ENCODE measurements at places on chromosomes 7 and 10.

GRCh38 chr10:32308027-32308603, 38.8 kb downstream of the EPC1 start:
- no peak for DNase-seq

- no peak for DNase-seq
Measured at GRCh38 chr10:75803816-75804552, 372.6 kb downstream of the LRMDA start.

DNA sequence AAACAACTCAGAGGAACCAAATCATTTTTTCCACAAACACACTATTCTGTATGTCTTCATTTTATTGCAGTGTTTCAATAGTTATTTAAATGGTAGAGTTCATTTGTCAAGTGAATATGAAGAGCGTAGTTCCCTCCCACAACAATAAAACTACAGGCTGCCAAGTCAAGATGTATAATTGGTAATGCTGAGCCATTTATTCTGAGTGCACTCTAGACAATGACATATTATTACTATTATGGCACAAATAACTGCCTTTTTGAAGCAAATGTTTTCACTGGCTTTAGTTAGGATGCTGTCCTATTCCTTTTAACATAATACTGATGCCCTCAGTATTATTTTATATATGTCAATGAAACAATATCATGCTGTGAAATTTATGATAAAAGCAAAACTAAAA, 102.7 kb upstream of the PCDH15 start:
- DNase-seq: no peak

GRCh38 chr7:91973639-91974038, 33.0 kb downstream of the AKAP9 start:
- no peak for DNase-seq

GRCh38 chr10:123391275-123392028, 237.2 kb downstream of the BUB3 start:
- DNase-seq: no peak

GRCh38 chr10:86149257-86149656, 217.3 kb downstream of the GRID1 start:
- DNase-seq: no peak

GRCh38 chr7:157204134-157204533, 65.4 kb downstream of the UBE3C start:
- DNase-seq: no peak

DNA sequence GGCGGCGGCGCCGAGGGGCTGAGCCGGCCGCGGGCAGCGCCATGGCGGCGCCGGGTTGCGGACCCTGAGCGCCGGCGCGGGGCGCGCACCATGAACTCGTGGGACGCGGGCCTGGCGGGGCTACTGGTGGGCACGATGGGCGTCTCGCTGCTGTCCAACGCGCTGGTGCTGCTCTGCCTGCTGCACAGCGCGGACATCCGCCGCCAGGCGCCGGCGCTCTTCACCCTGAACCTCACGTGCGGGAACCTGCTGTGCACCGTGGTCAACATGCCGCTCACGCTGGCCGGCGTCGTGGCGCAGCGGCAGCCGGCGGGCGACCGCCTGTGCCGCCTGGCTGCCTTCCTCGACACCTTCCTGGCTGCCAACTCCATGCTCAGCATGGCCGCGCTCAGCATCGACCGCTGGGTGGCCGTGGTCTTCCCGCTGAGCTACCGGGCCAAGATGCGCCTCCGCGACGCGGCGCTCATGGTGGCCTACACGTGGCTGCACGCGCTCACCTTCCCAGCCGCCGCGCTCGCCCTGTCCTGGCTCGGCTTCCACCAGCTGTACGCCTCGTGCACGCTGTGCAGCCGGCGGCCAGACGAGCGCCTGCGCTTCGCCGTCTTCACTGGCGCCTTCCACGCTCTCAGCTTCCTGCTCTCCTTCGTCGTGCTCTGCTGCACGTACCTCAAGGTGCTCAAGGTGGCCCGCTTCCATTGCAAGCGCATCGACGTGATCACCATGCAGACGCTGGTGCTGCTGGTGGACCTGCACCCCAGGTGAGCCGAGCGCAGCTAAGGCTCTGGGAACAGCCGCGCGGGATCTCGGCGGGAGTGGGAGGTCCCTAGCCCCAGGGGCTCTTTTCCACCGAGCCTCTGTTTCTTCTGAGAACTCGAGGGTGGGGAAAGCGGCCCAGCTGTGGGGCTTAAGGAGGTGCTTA, at the start of gene GPR26:
GPR26 (plus strand) TSS at position 38 of the 919 bp plus-strand sequence; CDS start at position 91, 53 bp downstream.
- DNase-seq: no peak

DNA sequence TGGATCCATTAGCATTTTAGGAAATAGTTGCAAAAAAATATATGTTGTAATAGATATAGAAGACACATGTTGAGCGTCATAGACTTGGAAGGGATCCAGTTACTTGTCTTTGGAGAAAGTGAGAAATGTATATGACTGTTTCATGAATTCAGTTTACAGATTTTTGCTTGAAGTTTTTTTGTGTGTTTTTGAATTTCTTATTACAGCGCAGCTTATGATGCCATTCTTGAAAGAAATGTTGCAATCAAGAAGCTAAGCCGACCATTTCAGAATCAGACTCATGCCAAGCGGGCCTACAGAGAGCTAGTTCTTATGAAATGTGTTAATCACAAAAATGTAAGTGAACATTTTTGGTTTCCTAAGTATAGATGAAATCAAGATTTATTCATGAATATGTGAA, 98.2 kb downstream of the MAPK8 start:
- no peak for DNase-seq

- DNase-seq: no peak
Measured at GRCh38 chr7:86199881-86200614, 443.7 kb upstream of the GRM3 start.

DNA sequence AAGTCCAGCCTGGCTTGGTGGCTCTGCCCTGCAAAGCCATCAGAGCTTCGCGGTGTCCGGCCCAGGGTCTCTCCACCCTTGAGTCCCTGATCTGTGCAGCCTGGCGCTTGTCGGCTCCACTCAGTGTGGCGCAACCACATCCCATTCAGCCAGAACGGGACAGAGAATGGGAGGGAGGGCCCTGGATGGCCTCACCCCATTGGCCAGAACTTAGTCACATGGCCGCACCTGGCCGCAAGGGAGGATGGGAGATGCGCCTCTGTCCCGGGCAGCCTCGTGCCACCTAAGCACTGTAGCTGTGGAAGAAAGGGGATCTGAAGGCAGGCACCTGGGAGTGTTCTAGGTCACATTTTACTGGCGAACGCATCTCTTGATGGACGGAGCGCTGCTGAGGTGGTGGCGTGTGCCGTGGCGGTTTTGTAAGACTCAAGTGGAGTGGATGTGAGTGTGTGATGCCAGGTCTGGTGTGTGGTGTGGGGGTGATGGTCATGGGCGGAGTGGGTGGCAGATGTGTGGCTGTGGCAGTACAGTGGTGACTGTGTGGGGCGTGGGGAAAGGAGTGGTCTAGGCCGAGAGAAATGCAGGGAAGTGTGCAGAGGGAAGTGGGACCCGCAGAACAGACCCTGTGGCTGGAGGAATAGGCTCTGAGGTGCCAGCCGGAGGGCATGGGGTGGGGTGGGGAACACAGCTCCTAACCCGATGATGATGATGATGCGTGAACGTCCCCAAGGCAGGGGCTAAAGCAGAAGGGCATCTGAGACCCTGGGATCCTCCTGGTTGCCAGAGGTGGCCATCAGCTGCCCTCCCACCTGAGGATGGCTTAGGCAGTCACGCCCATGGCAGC, 19.0 kb downstream of the CLEC2L start:
- DNase-seq: no peak

DNA sequence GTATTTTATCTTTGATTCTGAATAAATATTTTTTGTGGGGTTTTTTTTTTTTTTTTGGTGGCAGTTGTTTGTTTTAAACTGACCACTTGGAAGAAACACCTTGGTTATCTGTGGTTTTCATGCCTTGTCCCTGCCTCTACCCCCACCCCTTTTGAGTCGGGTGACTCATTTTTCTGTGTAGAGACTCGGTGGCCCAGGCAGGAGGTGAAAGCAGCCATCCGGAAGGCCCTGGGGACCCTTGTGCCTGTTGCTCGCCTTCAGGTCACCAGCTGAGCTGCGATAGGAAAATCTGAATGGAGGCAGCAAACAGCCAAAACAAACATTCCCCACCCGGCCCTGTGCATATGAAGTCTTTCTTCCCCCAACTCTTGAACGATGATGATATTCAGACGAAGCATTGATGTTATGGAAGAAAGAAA, 22.8 kb downstream of the CYP17A1 start:
- DNase-seq: no peak

- DNase-seq: no peak
Measured at GRCh38 chr7:111012149-111012548, 78.8 kb upstream of the LRRN3 start.

GRCh38 chr7:138954545-138955475, 26.4 kb downstream of the KIAA1549 start:
- DNase-seq: no peak

GRCh38 chr7:135448753-135449152, 61.1 kb downstream of the CNOT4 start:
- no peak for DNase-seq

DNA sequence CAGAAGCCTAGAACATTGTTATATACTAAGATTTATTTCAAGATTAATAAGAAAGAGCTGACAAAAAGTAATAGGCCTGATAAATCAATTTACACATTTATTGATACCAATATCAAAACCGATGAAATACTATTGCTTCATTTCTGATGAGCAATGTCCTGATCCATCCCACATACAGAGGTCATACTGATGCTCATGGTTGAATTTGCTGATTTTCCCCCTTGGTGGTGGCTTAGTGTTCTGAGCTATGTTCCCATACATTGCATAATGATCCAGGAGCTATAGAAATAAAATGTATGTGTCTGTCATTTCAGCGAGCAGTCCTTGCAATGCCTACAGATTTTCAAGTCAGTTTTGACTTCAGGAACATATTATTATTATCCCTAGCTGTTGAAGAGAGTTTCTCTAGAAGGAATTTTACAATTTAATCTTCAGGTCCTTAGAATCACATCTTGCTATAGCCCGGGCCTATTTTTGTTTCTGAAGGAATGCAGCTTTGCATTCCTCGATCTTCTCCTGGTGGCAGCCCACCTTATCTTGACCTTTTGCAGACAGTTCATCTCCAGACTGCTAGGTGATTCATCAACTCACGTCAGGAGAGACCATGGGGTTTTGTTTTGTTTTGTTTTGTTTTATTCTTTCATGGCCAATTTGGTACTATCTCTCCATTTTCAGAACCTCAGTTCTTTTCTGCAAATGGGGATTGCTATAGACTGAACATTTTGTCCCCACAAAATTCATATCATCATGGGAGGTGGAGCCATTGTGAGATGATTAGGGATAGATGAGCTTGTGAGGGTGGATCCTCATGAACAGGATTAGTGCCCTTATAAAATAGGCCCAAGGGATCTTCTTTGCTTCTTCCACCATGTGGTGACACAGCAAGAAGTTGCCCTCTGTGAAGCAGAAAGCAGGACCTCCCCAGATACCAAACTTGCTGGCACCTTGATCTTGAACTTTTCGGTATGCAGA, 465.6 kb upstream of the IGFBP3 start:
- DNase-seq: no peak

DNA sequence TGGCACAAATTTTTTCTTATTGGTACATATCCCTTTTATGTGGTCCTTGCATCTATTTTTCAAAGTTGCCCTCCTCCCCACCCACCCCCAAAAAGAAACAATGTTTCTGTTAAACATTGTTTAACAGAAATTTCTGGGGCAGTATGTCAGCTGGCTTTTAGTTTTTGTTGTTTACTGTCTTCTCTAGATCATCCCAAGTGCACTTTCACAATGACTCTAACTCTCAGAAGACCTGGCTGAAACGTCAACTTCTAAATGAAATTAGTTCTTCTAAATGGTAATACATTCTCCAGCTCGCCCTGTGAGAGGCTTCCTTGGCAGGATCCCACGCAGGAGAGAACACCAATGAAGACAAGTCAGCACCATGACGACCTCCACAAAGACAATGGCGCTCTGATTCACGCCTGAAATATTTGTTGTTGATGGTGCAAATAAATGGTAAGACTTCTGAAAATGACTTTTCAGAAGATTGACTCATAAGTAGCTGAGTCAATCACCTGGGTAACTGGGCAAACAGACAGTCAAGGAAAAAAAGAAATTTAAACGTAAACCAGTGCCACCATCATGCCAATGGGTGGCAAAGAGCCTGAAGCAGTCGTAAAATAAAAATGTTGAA, 293.7 kb downstream of the FZD1 start:
- DNase-seq: no peak

DNA sequence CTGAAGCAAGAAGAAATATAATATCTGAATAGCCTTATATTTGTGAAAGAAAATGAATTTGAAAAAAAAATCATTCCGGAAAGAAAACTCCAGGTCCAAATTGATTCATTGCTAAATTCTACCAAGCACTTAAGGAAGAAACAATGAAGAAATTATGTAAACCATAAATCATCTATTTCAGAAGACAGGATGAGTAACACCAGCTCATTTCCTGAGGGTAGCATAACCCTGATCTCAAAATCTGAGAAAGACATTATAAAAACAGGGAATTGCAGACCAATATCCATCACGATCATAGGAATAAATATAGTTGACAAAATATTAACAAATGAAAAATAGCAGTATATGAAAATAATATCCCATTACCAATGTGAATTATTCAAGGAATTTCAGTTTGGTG, 70.1 kb upstream of the RAB18 start:
- no peak for DNase-seq

GRCh38 chr10:132404169-132404880, 7.3 kb downstream of the PWWP2B start:
- no peak for DNase-seq

DNA sequence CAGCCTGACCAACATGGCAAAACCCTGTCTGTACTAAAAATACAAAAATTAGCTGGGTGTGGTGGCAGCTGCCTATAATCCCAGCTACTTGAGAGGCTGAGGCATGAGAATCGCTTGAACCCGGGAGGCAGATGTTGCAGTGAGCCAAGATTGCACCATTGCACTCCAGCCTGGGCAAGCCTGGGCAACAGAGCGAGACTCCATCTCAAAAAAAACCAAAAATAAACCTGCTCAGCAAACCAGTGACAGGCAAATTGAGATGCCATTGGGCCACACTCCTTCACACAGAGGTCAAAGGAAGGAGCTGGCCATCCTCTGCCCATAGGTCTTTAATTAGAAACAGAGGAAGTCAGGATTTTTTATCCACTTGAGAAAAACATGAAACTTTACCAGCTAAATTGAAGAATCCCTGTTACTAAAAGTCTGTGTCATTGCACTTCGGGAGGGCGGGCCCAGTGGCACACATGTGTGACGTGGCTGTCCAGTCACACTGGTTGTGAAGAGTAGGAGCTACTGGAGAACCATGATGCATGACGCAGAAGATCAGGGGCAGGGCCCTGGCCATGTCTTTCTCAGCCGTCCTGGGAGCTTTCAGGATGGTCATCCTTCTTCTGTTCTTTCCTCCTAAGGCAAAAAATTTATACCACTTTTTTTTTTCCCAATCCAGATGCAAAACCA, 118.3 kb upstream of the ZNF438 start:
- no peak for DNase-seq

DNA sequence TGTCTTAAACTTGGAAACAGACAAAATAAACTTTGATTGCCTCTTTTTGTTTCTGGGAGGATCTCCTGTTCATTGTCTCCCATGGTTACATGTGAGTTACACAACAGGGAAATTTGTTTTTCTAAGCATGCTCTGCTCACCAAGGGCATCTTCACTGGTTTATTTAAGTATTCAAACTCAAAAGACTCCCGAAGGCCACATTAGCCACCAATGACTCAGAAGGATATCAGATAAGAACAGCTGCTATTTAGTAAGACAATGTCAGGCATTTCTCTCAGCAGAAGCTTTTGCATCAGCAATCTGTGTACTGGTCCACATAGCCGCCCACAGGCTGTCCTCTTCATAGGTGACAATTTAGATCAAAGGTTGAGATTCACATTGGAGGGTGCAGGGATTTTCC, 19.3 kb downstream of the OR6B1 start:
- DNase-seq: no peak

Data from CD8-positive, alpha-beta T cell (primary cell).